Bronchial epithelial cell (primary cell): ENCODE measurements at places on chromosomes 5 and 9.
A peak's percentile ranks its signal among the peaks of the same experiment; 100 is the strongest.

DNA sequence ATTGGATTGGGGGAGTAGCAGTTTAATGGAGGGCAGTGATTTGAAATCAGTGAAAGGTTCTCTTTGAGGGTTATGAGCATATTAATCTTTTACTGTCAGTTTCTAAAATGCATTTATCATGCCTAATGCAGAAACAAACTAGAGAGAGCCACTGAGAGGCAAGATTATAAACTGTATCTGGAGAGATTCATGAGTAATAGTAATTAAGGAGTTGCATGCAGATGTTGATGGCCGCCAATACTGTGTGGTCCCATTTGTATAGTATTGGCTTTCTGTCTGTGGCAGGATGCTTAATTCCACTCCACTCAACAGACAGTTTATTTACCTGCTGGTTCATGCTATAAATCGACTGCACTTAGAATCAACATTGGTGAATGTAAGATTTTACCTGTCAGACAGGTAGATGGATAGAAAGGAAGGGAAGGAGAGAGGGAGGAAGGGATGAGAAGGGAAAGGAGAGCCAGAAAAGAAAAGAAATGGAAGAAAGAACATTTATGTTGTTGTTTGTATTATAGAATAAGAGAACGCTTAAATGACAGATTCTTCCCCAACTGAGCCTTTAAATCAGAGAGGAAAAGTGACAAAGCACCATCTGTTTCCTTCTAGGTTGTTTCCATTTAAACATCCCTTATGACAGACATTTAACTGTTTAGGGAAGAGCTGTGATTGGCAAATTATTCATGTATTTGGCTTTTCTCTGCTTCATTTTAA, 146.5 kb downstream of the PAM start:
- no peak for DNase-seq

DNA sequence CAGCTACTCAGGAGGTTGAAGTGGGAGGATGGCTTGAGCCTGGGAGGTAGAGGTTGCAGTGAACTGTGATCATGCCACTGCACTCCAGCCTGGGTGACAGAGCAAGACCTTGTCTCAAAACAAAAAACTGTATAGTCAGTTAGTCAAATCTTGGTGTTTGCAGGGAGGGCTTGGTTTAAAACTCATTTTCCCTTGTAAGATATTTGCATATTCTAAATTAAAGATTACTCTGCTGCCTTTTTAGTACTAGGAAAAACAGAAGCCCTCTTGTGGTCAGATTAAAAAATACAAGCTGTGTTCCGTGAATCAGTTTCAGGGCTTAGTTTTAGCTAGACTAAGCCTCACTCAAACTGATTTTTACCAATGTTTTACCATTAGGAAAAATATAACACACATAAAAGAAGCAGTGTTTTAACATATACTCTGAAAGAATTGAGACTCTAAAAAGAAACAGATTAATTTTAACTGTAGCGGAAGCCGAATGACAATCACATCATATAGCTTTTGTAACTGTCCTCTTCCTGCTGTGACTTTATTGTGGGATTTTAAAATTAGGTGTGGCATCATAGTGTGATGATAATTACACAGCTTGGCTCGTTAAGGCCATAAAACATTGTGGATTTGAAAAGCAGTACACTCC, 84.9 kb upstream of the BASP1 start:
- DNase-seq, result peak; percentile 46

DNA sequence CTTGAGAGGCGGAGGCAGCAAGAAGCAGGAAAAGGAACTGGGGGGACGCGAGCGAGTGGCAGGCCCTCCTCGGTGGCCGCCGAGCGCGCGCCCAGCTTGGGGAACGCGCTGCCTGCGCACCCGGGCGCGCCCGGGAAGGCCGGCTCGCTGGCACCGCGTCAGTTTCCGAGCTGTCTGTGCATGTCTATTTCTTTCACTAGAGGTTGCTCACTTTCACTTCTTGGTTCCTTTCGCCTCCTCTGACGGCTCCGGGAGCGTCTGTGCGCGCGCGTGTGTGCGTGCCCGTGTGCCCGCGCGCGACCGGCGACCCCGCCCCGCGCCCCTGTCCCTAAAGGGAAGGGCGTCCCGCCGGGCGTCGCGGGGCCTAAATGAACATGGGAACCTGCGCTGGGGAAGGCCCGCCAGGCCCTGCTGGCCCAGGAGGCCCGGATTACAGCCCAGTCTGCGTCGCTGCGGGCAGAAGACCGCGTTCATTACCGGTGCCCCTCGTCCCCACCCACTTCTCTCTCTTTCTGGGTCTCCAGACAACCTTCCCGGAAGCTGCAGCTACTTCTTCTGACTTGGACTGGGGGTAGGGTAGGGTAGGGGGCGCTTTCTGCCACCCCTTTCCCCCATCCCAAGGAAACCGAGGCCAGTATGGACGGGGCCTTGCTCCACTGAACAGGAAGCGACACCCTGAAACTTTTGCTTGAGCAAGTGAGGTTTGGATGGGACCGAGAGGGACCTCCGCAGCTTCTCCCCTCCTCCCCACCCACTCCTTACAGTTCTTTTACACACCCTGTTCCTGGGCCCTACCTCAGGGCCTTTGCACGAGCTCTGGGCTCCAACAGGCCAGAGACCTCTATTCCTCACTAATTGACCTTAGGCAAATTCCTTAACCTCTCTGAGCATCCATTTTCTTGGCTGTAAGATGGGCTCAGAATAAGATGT, 205.8 kb upstream of the IER5L start:
- peak; percentile 66 for DNase-seq

DNA sequence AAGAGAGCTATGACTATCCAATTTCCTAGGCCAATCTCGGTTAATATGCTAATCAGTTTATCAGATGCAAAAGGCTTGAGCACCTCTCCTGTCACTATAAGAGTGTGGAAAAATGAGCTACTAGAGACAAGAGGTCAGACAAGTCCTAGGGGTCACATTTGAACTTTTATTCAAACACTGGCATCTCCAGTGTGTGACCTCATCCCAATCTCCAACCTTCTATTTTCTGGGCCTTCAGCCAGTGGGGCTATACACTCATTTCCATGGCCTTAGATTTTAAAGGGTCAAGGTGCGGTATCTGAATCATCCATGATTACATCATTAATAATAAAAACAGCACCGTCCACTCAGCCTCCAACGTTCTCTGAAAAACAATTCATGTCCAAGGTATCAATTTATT, 139.6 kb upstream of the LRRTM2 start:
- DNase-seq, result peak; percentile 90

DNA sequence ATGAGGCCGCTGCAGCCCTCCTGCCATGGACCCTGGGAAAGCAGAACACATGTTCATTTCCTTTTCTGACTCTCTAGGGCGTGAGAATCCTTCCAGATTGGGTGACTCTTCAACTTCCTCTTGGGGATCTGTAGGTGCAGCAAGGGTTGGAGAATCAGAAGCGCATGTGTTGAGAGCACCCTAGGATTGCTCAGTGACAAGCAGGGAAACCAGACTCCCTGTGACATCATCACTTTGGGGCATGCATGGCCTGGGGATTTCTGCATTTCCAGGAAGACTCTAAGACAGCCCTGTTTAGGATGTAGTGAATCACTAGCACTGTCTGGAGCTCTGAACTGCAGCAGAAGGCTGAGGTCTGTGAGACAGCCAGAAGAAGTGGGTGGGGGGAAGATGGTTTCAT, 15.1 kb upstream of the LCP2 start:
- peak; percentile 90 for DNase-seq
